ENCODE measurements at places on chromosomes 12 and 14.
A peak's percentile ranks its signal among the peaks of the same experiment; 100 is the strongest.

GRCh38 chr14:76386944-76387782 is 11.2 kb downstream of the ESRRB start:
- no peaks in the 10 kb centered on the region for H3K36me3 ChIP-seq
- no peaks in the 10 kb centered on the region for H3K4me1 ChIP-seq
- no peak overlapping the region for H3K27ac ChIP-seq

DNA sequence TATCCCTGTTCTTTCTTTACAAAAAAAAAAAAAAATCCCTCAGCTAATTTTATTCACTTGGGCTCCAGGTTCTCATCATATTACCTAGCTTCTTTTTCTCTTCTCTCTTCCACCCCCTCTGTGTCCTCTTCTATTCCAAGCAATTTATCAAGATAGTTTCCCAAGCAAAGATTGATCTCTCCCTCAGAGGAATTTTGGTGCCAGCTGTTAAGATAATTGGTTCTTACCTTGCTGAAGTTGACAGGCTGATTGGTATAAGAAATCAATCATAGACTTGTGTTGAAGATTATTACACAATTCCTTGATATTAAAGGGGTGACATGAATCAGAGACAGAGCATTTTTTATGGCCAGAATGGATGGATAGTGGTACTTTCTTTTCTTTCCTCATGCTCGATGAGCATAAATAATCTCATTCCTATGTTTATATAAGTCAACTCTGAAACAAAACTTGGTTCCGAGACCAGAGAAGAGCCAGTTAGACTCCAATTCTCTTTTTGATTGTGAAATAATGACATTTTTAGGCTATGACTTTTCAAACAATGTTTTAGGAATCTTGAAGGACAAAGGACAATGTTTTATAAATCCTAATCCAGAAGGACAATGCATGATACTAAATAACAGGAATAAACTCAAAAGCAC is 264.1 kb upstream of the PRKD1 start:
- no peak overlapping the region for H3K27ac ChIP-seq
- no peaks in the 10 kb centered on the region for H3K27me3 ChIP-seq
- H3K36me3 ChIP-seq, result no peaks in the 10 kb centered on the region

DNA sequence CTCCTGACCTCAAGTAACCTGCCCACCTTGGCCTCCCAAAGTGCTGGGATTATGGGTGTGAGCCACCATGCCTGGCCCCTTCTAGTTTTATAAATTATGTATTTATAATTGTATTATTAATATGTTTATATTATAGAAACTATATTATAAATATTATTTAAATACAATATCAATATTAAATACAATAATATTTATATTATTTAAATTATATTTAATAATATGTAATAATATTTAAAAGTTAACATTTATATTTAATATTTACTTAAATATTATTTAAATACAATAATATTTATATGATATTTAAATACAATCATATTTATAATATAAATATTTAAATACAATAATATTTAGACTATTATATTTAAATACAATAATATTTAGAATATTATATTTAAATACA is 20.0 kb downstream of the SDR9C7 start:
- H3K36me3 ChIP-seq, result no peaks in the 10 kb centered on the region
- no peak overlapping the region for H3K4me3 ChIP-seq
- DNase-seq, result no peak
- H3K4me1 ChIP-seq, result no peaks in the 10 kb centered on the region
- H3K27me3 ChIP-seq, result no peaks in the 10 kb centered on the region

- H3K36me3 ChIP-seq, result no peaks in the 10 kb centered on the region
- H3K4me1 ChIP-seq, result peaks cover 10% of the 10 kb centered on the region
- H3K27me3 ChIP-seq, result no peaks in the 10 kb centered on the region
- no peak overlapping the region for H3K27ac ChIP-seq
Observed at GRCh38 chr12:53552361-53553327, 45.4 kb upstream of the NPFF start.

DNA sequence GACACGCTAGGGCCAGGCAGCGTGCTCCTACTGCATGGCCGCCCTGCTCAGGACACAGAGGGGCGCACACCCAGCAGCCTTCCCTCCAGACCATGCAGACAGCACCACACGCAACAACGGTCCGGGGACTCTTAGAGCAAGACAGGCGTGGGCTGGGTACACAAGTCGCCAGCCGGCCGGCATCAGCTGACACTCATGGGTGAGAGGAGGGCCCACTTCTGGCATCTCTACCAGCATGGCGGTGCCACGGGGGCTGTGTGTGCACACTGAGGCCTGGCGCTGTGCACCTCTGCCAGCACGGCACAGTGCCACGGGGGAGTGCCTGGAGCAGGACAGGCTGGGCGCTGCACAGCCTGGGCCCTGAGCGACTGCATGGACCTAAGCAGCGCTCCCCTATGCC is 6.7 kb upstream of the BTBD6 start:
- no peak overlapping the region for H3K27ac ChIP-seq
- DNase-seq, result no peak
- H3K27me3 ChIP-seq, result no peaks in the 10 kb centered on the region
- H3K4me3 ChIP-seq, result no peak overlapping the region
- H3K36me3 ChIP-seq, result no peaks in the 10 kb centered on the region

- H3K4me1 ChIP-seq, result no peaks in the 10 kb centered on the region
- H3K36me3 ChIP-seq, result peaks cover 15% of the 10 kb centered on the region
- H3K4me3 ChIP-seq, result no peak overlapping the region
- H3K27ac ChIP-seq, result no peak overlapping the region
Observed at GRCh38 chr12:124359671-124360581, 65.0 kb downstream of the RFLNA start.

- DNase-seq, result no peak
- H3K4me3 ChIP-seq, result peak overlapping the region; percentile 54
- H3K4me1 ChIP-seq, result peaks cover 16% of the 10 kb centered on the region
- no peaks in the 10 kb centered on the region for H3K36me3 ChIP-seq
- H3K27me3 ChIP-seq, result peaks cover 38% of the 10 kb centered on the region
Observed at GRCh38 chr12:54126696-54127537, 61.9 kb downstream of the SMUG1 start.

- peaks cover 6% of the 10 kb centered on the region for H3K4me1 ChIP-seq
- no peaks in the 10 kb centered on the region for H3K27me3 ChIP-seq
- peak overlapping the region; percentile 46 for H3K4me3 ChIP-seq
- DNase-seq, result peak; percentile 39
- H3K27ac ChIP-seq, result no peak overlapping the region
Observed at GRCh38 chr14:22002860-22003284, 329.3 kb upstream of the OR4E1 start.

- no peaks in the 10 kb centered on the region for H3K27me3 ChIP-seq
- no peak overlapping the region for H3K27ac ChIP-seq
- no peaks in the 10 kb centered on the region for H3K36me3 ChIP-seq
- H3K4me3 ChIP-seq, result no peak overlapping the region
- peaks cover 7% of the 10 kb centered on the region for H3K4me1 ChIP-seq
- DNase-seq, result no peak
Observed at GRCh38 chr12:10663869-10664268, 10.0 kb downstream of the STYK1 start.

DNA sequence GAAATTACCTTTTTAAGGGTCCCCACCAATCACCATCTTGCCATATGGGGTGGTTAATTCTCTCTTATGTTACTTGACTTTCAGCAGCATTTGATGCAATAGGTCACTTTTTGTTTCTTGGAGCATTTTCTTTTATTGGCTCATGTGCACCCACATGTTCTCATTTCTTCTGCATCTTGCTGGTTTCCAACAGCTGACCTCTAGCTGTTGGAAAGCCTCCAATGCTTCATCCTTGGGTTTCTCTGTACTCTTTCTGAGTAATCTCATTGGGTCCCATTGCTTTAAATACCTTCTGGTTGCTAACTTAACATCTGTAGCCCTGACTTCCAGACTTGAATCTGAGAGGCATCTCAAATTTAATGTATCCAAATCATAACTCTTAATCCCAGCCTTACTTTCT is 116.8 kb downstream of the CRADD start:
- H3K4me3 ChIP-seq, result no peak overlapping the region
- no peak overlapping the region for H3K27ac ChIP-seq
- H3K27me3 ChIP-seq, result no peaks in the 10 kb centered on the region
- no peak for DNase-seq

DNA sequence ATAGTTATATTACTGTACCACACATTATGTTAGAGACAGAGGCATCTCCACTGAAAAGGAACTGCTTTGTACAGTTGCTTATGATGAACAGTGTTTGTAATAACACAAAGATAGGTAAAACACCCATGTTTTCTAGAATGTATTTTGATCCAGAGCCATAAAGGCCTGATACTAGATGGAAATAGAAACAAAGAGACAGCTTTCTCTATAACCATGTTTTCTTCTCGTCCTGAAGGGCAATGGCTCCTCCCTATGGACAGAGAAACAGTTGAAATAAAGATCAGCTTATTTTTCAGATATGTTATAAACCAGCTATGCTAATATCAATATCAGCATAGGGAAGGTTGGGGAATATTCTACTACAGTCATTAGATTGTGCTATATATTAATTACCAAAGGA is 109.2 kb downstream of the ATXN7L3B start:
- no peaks in the 10 kb centered on the region for H3K27me3 ChIP-seq
- H3K27ac ChIP-seq, result no peak overlapping the region
- H3K4me3 ChIP-seq, result no peak overlapping the region
- no peaks in the 10 kb centered on the region for H3K36me3 ChIP-seq
- no peak for DNase-seq

DNA sequence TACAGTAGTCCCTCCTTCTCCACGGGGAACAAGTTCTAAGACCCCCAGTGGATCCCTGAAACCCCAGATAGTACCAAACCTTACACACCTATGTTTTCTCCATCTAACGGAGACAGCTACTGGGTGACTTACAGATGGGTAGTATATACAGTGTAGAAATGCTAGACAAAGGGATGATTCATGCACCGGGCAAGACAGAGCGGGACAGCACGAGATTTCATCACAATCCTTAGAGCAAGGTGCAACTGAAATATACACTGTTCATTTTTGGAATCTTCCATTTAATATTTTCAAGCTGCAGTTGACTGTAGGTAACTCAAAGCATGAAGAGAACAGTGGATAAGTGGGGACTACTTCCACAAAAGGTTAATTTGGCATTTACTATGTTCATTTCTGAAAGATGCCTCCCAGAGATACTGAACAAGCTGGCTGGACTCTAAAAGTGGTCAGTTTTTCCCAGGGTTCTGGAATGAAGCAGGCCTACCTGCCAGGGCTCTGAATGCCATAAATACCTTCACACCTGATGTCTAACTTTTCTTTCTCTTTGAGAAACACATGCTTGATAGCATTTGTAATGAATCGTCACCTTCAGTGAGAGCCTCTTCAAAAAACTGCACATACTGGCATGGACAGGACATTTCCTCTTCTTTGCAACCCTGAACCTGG is 127.7 kb upstream of the FOXN3 start:
- H3K4me3 ChIP-seq, result no peak overlapping the region
- no peak for DNase-seq
- peaks cover 24% of the 10 kb centered on the region for H3K4me1 ChIP-seq
- H3K27ac ChIP-seq, result no peak overlapping the region
- H3K36me3 ChIP-seq, result peaks cover 4% of the 10 kb centered on the region

DNA sequence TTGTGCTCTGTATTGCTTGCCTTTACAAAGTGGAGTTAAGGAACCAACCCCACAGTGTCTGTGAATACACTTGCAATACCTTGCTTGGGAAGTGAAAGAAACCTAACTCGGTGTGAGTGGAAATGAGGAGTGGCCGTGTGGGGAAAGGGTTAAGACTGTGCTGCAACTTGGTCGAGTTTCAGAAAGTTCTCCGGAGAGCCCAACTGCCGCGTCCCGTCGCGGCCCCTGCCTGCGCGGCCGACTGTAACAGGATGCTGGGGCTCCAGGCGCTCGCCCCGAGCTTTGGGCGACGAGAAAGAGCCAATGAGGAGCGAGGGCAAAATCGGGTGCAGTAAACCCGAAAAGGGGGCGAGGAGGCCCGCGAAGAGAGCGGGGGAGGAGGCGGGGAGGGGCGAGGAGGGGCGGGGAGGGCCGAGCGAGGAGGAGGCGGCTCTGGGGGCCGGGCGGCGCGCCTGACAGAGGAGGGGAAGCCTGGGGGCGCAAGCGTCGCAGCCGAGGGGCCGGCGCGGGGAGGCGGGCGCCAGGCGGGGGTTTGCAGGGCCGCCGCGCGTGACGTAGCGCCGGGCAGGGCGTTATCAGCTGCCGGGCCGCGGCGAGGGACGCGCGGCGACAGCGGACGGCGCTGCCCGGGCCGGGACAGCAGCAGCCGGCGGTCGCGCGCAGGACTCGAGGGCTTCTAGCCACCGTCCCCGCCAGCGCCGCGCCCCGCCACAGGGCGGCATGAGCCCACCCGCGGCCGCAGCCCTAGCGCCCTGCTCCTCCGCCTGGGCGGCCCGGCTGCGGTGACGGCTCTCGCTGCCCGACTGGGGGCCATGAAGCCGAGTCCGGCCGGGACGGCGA is at the start of gene DACT1:
DACT1 (plus strand) TSS at position 572 of the 840 bp plus-strand sequence; CDS start at position 813, 241 bp downstream.
- no peaks in the 10 kb centered on the region for H3K27me3 ChIP-seq
- peak within 1 kb of the TSS; percentile 66 for H3K4me3 ChIP-seq
- no peak within 1 kb of the TSS for H3K27ac ChIP-seq
- DNase-seq, result no peak
- peaks cover 15% of the 10 kb centered on the region for H3K4me1 ChIP-seq

DNA sequence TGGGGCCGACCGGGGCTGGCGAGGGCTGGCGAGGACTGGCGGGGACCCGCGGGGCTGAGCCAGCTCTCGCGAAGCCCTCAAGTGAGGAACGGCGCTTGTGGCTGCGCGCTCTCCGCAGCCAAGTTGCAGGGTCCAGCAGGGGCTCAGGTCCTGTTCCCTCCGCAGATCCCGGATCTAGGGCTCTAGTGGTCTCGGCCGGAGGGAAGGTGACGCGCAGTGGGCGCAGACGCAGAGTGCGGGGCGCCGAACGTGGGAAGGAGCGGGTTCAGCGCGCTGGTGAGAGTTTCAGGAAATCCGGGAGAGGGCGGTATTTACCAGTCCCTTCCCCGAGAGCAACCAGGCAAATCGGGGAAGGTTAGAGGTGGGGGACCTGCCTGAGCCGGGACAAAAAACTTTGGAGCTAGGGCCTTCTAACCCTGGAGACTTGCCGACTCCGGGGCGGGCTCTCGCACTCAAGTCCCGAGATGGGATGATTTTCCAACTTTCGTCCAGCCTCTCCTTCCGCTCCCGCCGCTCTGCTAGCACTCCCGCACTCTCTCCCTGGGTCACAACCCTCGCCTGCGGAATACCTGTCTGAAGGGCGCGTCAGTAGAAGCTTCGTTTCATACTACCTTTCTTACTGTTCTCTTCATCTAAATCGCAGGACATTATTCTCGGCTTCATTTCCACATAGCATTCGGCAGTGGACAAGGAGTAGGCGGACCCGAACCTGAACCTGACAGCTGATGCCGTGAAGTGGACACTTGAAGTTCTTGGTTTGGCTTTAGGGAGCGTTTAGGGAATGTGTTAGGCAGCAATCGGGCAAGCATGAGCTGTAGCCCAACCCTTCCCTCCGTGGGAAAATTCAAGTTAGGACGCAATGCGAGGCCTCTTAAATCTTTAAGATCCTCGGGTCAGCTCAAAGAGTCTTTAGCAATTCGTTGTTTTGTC is 13.6 kb upstream of the PAX9 start:
- peaks cover 9% of the 10 kb centered on the region for H3K27me3 ChIP-seq
- H3K4me3 ChIP-seq, result no peak overlapping the region
- DNase-seq, result no peak
- H3K36me3 ChIP-seq, result no peaks in the 10 kb centered on the region

- H3K27ac ChIP-seq, result no peak overlapping the region
- H3K4me1 ChIP-seq, result peaks cover 13% of the 10 kb centered on the region
- H3K27me3 ChIP-seq, result no peaks in the 10 kb centered on the region
- DNase-seq, result no peak
Observed at GRCh38 chr12:110726028-110726427, 16.7 kb downstream of the PPP1CC start.
